ENCODE measurements at places on chromosomes 12 and 14.

- H3K4me3 ChIP-seq: no peak overlapping the region
- peaks cover 9% of the 10 kb centered on the region for H3K36me3 ChIP-seq
- peaks cover 13% of the 10 kb centered on the region for H3K27me3 ChIP-seq
Measured at GRCh38 chr14:94126419-94126677, 3.1 kb downstream of the IFI27L2 start.

DNA sequence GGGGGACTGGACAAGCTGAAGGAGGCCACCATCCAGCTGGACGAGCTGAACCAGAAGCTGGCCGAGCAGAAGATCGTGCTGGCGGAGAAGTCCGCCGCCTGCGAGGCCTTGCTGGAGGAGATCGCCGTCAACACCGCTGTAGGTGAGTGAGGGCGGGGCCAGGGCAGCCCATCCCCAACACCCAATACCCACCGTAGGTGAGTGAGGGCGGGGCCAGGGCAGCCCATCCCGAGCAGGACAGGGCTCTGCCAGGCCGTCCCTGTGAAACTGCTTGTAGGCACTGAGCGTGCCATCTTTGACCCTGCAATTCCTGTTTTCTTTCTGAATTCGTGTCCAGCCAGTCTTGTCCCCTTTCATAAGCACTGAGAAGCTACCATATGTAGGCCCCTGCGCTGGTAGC, 74.0 kb downstream of the CCDC92 start:
- no peaks in the 10 kb centered on the region for H3K36me3 ChIP-seq
- no peak for DNase-seq
- H3K4me1 ChIP-seq: peaks cover 8% of the 10 kb centered on the region
- H3K27me3 ChIP-seq: no peaks in the 10 kb centered on the region
- no peak overlapping the region for H3K4me3 ChIP-seq
- H3K27ac ChIP-seq: no peak overlapping the region

DNA sequence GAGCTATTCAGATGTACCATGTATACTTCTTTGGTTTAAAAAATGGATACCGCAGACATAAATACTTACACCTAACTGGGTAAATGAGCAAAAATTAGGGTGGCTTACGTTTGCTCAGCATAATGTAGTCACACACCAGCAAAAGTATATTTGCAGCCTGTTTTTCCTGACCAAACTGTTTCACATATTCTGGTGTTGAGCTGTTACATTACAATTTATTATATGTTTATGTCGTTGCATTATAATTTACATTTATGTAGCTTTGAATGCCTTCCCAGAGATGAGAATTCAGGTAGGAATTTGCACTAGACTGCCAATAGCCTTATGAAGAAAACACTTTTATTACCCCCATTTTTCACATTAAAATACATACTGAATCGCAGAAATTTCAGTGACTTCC, 183.3 kb downstream of the PTPRO start:
- no peak overlapping the region for H3K4me3 ChIP-seq
- no peaks in the 10 kb centered on the region for H3K27me3 ChIP-seq
- DNase-seq: no peak
- H3K4me1 ChIP-seq: no peaks in the 10 kb centered on the region
- H3K27ac ChIP-seq: no peak overlapping the region

DNA sequence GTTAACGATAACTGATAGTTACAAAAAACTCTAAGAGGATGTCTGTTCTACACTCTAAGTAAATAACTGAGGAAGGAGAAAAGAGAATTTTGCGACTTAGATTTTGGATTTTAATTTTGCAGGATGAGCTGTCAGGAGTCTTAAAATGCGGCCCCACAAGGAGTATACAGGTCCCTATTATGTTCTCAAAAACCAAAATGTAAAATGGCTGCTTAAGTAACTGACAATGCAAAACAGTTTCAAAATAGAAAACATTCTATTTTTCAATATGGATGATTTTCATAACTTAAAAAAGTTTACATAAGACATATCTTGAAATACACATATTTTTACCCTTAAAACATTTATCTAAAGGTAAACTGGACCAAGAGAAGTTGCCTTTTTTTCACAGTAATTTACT, 2.6 kb downstream of the CD69 start:
- H3K27me3 ChIP-seq: no peaks in the 10 kb centered on the region
- H3K4me1 ChIP-seq: peaks cover 15% of the 10 kb centered on the region
- H3K36me3 ChIP-seq: peaks cover 9% of the 10 kb centered on the region

Data from thymus (tissue), 14 donors.